SK-MEL-5 (cell line): ENCODE measurements at places on chromosomes 12 and 14. TPM values are rescaled to one million over a fixed set of nuclear protein-coding genes. Genes with fewer than 3 reads are reported as not detected.

DNA sequence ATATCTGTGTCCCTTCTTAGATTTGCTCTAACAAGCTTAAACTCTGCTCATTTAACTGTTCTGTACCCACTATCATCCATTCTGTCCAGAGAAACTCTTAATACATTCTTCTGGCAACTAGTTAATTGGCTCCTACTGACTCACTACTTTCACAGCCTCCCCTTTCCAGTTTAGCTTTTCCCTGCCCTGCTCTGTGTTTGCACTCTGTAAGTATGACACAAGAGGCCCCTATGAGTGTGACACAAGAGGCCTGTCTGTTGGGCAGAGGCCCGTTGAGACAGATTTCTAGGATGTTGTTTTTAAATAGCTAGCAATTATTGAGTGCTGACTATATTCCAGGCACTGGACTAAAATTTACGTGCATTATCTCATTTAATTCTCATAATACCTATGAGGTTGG is 246.0 kb upstream of the DAAM1 start:
- DNase-seq: no peak

SERPINA12 gene
- not detected in 2 replicates for total RNA-seq

GNG2 gene
- 19.1 and 22.3 TPM in 2 replicates for total RNA-seq

DNA sequence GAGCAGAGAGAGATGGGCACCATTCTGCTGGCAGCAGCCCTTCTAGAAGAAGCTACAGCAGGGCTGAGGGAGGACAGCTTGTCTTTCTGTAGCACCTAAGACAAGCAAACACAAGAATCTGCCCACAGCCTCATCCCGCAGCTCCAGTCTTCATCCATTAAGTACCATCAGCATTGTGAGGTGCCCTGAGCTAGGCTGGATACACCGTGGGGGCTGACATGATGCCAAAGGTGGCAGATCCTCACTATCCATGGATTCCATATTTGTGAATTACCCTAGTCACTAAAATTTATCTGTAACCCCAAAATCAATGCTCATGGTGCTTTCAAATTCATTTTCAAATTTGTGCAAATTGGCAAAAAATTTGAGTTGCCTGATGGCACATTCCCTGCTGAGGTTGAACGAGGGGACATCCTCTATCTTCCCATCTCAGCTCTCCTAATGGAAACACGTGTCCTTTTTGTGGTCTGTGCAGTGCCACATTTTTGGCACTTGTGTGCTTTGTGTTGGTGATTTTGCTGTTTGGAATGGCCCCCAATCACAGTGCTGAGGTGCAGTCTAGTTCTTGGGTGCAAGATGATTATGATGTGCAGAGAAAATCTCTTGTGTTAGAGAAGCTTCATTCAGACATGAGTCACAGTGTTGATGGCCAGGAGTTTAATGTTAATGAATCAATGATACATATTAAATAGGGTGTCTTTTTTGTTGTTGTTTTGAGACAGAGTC is 7.0 kb downstream of the PITPNM2 start:
- DNase-seq: no peak

- no peak for DNase-seq
Observed at GRCh38 chr12:112179341-112179740, 54.0 kb downstream of the TRAFD1 start.

CPNE6 gene
- not detected in 2 replicates for total RNA-seq

CKB gene
- total RNA-seq: 14.1 and 21.2 TPM in 2 replicates
